ENCODE measurements at places on chromosomes 3 and 15. TPM values are rescaled to one million over a fixed set of nuclear protein-coding genes. Genes with fewer than 3 reads are reported as not detected.

- DNase-seq = no peak
- no peaks in the 10 kb centered on the region for H3K4me1 ChIP-seq
- H3K27me3 ChIP-seq = no peaks in the 10 kb centered on the region
- H3K27ac ChIP-seq = no peak overlapping the region
Measured at GRCh38 chr3:134543113-134543512, 57.3 kb downstream of the CEP63 start.

DNA sequence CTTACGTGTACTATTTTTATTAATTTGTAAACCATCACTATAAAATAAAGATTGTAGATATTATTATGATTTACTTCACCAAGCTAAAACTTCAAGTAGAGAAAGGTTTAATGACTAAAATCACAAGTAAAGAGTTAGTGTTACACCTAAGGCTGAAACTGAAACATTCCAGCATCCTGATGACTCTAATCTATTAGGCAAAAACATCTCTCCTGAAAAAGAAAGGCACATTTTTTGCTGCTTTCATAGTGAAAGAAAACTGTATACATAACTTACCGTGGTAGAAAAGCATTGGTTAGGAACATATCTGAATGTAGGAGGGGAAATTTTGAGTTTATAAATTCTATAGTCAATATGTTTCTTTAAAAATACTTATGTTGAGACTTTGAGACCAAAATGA, 35.4 kb downstream of the CCDC191 start:
- no peaks in the 10 kb centered on the region for H3K36me3 ChIP-seq
- H3K4me1 ChIP-seq = 0 out of 2 replicates have a peak, but pooled peaks cover 1% of the 10 kb centered on the region

DNA sequence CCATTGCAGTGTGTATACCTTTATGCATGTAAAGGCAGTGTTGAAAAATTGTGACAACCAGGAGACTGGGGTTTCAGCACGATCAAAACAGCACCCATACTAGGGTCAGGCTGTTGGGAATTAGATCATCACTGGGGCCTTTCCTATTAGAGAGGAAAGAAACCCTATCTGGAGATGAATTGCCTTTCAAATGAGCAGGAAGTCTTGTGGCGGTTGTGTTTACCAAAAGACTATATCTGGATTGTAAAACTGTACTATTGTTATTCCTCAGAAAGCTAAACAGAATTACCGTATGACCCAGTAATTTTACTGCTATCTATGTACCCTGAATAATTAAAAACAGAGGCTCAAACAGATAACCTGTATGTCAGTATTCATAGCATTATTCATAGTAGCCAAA, 10.1 kb downstream of the UBE2E1 start:
- H3K27me3 ChIP-seq = no peaks in the 10 kb centered on the region
- H3K4me3 ChIP-seq = no peak overlapping the region
- peaks cover 3% of the 10 kb centered on the region for H3K36me3 ChIP-seq
- no peak overlapping the region for H3K27ac ChIP-seq

DNA sequence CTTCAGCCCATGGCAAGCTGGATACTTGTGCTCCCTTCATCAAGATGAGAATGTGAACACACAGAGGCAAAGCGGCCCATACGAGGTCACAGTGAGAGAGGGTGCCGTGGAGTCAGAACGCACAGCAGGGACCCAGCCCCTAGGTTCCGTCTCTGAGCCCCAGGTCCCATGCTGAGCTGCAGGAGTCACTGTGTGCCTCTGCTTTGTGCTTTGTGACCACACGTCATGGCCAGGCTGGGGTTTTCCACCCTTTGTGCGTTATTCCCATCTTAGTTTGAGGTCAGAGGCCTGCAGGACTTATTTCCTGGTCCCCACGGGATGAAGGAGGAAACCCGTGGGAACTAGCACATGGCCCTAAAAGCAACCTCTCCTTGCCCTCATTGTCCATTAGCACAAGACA, 140.3 kb downstream of the TJP1 start:
- H3K4me3 ChIP-seq = no peak overlapping the region
- no peaks in the 10 kb centered on the region for H3K36me3 ChIP-seq
- 0 out of 2 replicates have a peak, but pooled peaks cover 3% of the 10 kb centered on the region for H3K4me1 ChIP-seq
- H3K27ac ChIP-seq = no peak overlapping the region

DNA sequence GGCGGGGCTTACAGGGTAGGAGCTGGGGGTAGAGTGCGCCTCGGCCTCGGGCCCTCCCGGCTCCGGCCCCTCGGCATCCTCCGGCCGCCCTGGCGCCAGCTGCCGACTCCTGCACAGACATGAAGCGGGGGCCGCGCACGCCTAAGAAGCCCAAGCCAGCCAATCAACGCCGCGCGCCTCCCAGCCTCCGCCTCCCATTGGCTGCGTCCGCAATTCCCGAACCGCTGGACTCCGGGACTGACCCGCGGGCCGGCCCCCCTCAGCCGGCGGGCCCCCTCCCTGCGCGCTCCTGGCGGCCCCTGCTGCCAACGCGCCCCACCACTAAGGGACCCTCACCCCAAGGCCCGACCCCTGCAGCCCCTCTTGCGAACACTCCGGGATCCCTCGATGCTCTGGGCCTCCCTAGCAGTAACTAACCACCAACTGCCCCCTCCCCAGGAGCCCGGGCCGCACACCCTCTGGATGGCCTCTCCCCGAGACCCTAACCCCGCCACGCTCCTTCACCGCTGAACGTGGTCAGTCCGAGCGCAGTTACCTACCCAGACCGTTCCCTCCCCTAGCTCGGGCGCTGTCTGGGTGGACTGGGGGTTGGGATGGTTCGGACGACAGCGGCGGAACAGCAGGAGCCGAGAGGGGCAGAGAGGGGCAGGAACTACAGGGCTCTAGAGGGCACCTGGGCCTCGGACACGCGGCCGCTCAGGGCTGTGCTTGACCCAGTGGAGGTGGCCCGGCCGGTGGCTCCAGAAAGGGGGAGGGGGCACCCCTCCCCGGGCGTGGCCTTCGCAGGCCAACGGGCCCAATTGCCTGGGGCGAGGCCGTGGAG, 5.0 kb downstream of the GATA2 start:
- H3K27me3 ChIP-seq = peaks cover 30% of the 10 kb centered on the region
- H3K36me3 ChIP-seq = peaks cover 6% of the 10 kb centered on the region
- peak overlapping the region; percentile 81 for H3K27ac ChIP-seq

- H3K36me3 ChIP-seq = no peaks in the 10 kb centered on the region
- no peak overlapping the region for H3K27ac ChIP-seq
- no peaks in the 10 kb centered on the region for H3K4me1 ChIP-seq
- H3K27me3 ChIP-seq = peaks cover 34% of the 10 kb centered on the region
- no peak for DNase-seq
- H3K4me3 ChIP-seq = no peak overlapping the region
Measured at GRCh38 chr15:62323353-62323890, 158.3 kb upstream of the C2CD4B start.

DNA sequence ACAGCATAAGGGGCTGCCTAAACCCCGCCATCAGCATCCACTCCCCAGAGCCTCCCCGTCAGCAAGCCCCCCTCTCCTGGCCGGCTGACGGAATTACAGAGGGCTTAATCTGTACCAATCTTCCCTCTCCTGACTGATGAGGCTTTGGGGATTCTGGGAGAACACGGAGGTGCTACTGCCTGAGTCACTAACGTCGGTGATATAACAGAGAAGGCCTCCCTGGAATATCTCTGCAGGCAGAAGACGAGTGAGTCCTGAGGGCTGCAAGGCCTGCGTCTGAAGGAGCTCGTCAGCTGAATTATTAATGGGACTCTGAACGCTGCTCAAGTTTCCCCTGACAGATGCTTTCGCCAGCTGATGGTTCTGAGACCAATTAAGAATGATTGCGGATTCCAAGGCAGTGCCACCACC, 147.7 kb downstream of the XXYLT1 start:
- no peaks in the 10 kb centered on the region for H3K27me3 ChIP-seq
- peak; percentile 32 for DNase-seq
- H3K4me1 ChIP-seq = peaks cover 10% of the 10 kb centered on the region
- H3K4me3 ChIP-seq = no peak overlapping the region

DNA sequence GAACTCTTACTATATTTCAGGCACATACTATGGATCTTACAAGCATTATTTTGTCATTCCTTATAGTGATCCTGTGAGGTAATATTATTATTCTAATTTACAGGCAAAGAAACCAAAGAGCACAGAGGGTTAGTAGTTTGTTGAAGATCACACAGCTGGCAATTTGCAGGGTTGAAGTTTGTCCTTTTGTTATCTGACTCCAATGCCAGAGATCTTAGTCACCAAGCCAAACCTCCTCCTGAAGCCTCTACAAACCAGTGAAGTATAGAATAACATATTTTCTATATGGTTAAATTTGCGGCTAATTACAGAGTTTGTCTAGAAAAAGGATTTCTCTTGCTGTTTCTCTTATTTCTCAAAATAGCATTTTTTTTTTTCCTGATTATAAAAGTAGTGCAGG, 11.2 kb downstream of the ISLR2 start:
- H3K4me1 ChIP-seq = no peaks in the 10 kb centered on the region
- H3K4me3 ChIP-seq = no peak overlapping the region
- no peak for DNase-seq
- H3K27ac ChIP-seq = no peak overlapping the region
- no peaks in the 10 kb centered on the region for H3K36me3 ChIP-seq

DNA sequence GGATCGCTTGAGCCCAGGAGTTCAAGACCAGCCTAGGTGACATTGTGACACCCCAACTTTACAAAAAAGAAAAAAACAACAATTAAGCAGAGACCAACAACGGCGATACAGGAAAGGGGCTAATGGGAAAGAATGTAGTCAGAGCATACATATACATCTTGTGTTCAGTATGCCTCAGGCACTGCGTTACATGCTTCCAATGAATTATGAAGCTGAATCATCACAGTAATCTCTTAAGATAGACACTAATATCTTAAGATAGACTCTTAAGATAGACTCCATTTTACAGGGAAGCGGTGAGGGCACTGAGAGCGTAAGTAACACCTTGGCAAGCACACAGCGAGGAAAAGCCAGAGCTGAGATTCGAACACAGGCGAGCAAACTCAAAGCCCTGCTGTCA, 6.1 kb upstream of the LDHAL6B start:
- H3K36me3 ChIP-seq = peaks cover 17% of the 10 kb centered on the region
- H3K4me1 ChIP-seq = peaks cover 5% of the 10 kb centered on the region
- H3K4me3 ChIP-seq = no peak overlapping the region
- DNase-seq = peak; percentile 38

- H3K4me3 ChIP-seq = no peak overlapping the region
- no peaks in the 10 kb centered on the region for H3K36me3 ChIP-seq
- no peak for DNase-seq
- no peak overlapping the region for H3K27ac ChIP-seq
- no peaks in the 10 kb centered on the region for H3K27me3 ChIP-seq
- no peaks in the 10 kb centered on the region for H3K4me1 ChIP-seq
Measured at GRCh38 chr15:93223803-93224202, 134.8 kb upstream of the RGMA start.

DNA sequence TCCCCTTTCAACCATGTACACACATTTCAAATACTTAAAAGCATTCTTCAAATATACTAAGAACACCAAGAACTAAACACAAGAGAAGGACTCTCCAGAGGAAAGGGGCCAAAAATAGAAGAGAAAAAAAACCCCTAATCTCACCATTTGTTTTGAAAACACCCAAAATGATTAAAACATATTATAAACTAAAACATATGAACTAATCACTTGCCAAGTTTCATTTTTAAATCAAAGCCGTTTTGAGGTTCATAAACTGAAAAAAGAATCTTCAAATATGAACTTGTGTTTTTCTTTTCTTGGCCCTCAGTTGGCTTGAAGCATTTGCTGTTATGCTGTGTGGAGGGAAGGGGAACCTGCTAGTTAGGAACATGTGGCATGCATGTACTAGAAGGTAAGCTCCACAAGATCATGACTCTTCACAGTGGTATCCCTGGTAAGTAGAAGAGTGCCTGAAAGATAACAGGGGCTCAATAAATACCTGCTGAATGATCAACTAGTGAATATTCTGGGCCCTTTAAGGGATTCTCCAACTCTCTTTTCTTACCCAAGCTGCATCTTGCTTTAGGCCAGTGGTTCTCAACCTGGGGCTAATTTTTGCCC, 224.5 kb downstream of the TIGIT start:
- no peaks in the 10 kb centered on the region for H3K27me3 ChIP-seq
- no peaks in the 10 kb centered on the region for H3K4me1 ChIP-seq
- no peak overlapping the region for H3K27ac ChIP-seq

- peak; percentile 81 for DNase-seq
- H3K27ac ChIP-seq = no peak overlapping the region
- H3K27me3 ChIP-seq = no peaks in the 10 kb centered on the region
- H3K36me3 ChIP-seq = no peaks in the 10 kb centered on the region
- peaks cover 4% of the 10 kb centered on the region for H3K4me1 ChIP-seq
Measured at GRCh38 chr3:160667452-160667851, 9.5 kb upstream of the ARL14 start.

GRCh38 chr3:73582535-73582934, 42.2 kb downstream of the PDZRN3 start:
- no peak overlapping the region for H3K4me3 ChIP-seq
- peaks cover 2% of the 10 kb centered on the region for H3K4me1 ChIP-seq
- H3K36me3 ChIP-seq = 0 out of 2 replicates have a peak, but pooled peaks cover 1% of the 10 kb centered on the region

DNA sequence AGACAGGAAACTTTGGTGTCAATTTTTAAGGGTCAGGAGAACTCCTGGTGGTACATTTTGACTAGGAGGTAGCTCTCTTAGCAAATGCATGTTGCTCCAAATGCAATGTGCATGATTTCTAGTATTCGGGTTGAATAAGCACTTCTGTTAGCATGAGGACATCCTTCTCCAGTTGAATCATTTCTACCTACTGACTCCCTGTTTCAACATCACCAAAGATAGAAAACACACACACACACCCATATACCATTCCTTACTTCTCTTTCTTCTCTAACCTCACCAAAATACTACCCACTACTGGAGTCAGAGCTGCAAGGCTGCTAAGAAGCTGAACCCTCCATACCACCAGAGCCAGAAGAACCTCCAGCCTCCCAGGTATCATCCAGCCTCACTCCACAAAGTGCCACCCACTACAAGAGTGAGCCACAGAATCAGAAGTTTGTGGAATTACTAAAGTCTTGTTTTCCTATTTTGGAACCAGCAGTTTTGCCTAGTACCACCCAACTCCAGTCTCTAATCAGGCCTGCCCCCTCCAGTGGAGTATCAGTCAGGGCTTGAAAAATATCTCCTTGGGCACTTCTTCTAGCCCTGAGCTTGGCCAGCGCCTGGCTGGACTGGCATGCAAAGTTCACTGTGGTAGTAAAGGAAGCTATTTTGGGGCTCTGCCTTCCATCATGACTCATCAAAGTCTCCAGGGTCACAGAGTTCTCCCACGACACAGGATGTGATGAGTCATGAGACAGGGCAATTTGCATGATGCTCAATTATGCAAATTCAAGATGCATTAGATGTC, 110.3 kb downstream of the CYP19A1 start:
- no peaks in the 10 kb centered on the region for H3K36me3 ChIP-seq
- no peak overlapping the region for H3K27ac ChIP-seq
- no peaks in the 10 kb centered on the region for H3K27me3 ChIP-seq

GRCh38 chr3:129439226-129439816, 427 bp downstream of the MBD4 start:
- no peak for DNase-seq
- peak overlapping the region; percentile 76 for H3K27ac ChIP-seq
- H3K4me3 ChIP-seq = peak overlapping the region; percentile 68
- H3K36me3 ChIP-seq = peaks cover 10% of the 10 kb centered on the region

GRCh38 chr15:33293713-33294334, 16.9 kb upstream of the RYR3 start:
- no peak for DNase-seq
- H3K4me1 ChIP-seq = no peaks in the 10 kb centered on the region
- H3K27me3 ChIP-seq = peaks cover 17% of the 10 kb centered on the region
- no peaks in the 10 kb centered on the region for H3K36me3 ChIP-seq

GRCh38 chr3:64594134-64594533, 93.7 kb downstream of the ADAMTS9 start:
- H3K27me3 ChIP-seq = no peaks in the 10 kb centered on the region
- H3K4me3 ChIP-seq = no peak overlapping the region
- H3K27ac ChIP-seq = no peak overlapping the region
- H3K4me1 ChIP-seq = no peaks in the 10 kb centered on the region

The BLM gene
- polyA plus RNA-seq = 2.5 TPM

The NR2E3 gene
- polyA plus RNA-seq = 0.19 TPM

The CLDN16 gene
- polyA plus RNA-seq = 0.22 TPM

The THRB gene
- not detected for polyA plus RNA-seq

The FRMD5 gene
- polyA plus RNA-seq = 4.8 TPM

The OXNAD1 gene
- polyA plus RNA-seq = 5.0 TPM

The PLSCR2 gene
- not detected for polyA plus RNA-seq

The SLC51A gene
- not detected for polyA plus RNA-seq

The NANOGP8 gene
- polyA plus RNA-seq = not detected

The CACNA1D gene
- 0.07 TPM for polyA plus RNA-seq

Data from IMR-90 (cell line).